ENCODE measurements at places on chromosomes 12 and 14.

- DNase-seq: no peak
Observed at GRCh38 chr14:89141862-89142261, 275.2 kb downstream of the FOXN3 start.

- DNase-seq: no peak
Observed at GRCh38 chr14:73718418-73719251, 4.5 kb upstream of the PNMA1 start.

DNA sequence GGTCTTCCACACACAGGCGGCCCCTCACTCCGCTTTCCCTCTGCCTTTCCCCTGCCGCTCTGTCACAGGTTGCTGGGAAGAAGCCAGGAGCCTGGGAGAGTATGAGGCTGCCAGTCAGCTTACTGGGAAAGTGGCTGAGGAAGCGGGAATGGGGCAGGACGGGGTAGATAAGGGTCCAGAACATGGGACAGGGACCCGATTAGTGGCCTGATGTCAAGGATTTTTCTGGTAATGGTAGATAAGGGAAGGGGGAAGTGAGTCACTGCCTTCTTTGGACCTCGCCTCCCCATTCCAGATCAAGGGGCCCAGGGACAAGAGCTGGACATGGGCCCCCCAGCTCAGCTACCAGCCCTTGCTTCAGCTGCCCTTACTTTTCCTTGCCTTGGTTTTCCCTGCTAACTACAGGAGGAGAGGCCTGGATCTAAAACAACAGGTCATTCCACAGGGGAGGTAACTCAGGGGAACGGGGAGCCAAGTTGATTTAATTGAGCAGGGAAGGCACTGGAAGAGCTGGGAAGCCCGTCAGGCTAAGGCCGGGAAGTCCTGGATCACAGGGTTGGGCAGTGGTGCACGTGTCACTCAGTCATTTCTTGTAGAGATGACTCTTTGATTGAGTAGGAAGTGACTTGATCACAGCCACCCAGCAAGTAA, 3.5 kb upstream of the LPAR5 start:
- no peak for DNase-seq

DNA sequence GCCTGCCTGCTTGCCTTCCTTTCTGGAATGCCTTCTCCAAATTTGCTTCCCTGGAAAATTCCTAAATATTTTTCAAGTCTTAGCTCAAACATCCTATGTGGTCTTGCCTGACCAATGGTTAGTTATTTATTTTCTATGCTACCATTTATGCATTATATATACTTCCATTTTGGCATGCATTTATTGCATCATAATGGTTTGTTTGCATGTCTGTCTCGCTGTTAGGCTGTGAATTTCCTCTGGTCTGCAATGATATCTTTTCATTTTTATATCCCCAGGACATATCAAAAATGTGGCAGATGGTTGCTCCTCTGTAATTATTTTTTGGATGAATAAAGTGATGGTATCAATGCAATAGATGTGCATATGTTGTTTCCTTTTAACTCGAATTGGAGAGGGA, 30.5 kb downstream of the ATL1 start:
- DNase-seq: no peak

GRCh38 chr12:106048676-106049075, 90.1 kb downstream of the NUAK1 start:
- DNase-seq: no peak
